ENCODE measurements at places on chromosomes 5 and 9.
A peak's percentile ranks its signal among the peaks of the same experiment; 100 is the strongest.

DNA sequence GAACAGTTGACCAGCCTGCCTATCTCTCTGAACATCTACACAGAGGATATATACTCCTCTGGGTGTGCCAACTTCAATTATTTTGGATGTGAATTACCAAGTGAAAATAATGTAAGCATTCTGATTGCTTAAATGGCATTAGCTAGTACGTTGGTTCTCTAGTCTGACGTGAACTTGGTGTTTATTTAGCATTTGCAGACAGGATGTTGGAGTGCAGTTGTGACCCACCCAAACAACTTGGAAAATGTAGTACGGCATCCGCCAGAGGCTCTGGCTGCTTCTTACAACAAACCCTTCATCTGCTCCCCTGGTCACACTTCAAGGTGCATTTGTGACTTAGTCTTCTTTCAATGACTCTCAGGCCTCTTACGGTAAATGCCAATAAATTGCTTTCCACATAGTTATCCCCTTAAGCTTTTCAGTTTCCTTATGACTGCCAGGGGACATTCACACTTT, 616.6 kb downstream of the PDE4D start:
- no peak for DNase-seq

GRCh38 chr5:88691230-88691582, 191.8 kb downstream of the MEF2C start:
- no peak for DNase-seq

DNA sequence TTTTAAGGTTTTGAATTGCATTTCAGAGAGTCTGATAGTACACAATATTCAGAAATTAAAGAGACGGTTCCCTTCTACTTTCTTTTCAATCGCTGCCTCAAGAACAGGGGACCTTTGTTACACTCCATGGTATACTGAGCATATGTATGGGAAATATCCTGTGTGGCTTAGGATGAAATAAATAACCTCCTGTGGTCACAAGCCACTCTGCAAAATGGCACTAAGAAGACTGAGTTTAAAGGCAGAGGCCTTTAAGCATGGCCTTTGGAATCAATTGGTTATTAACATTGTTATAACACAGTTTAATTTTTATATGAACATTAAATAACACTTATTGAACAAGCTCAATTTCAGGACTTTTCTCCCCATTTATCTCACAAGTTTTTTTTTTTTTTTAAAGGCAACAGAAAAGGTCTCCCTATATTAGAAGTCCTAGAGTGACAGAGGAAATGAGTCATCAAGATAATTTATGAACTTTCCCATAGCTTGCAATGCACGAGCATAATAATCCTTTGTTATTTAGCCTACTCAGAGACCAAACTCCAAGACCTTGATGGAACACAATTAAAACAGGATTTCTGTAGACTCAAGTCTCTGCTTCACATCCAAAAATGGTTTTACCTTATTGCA, 341.9 kb downstream of the TMEM167A start:
- DNase-seq: no peak

DNA sequence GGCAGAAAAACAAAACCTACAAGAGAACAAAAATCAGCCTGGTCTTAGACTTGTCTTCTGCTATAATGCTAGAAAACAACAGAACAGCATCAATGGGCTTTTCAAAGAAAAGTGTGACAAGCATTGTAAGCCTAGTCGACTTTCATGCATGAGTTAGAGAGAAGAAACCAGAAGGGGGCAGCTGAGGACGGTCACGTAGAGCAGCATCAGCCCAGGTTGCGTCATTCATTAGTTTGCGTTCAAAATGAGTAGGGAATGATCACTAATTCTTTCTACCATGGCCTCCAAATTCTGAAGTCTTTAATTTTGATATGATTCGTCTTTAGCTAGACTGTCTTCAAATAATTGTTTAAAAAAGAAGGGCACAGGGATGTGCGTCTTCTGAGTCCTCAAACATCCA, 4.7 kb upstream of the ISCA1 start:
- no peak for DNase-seq

DNA sequence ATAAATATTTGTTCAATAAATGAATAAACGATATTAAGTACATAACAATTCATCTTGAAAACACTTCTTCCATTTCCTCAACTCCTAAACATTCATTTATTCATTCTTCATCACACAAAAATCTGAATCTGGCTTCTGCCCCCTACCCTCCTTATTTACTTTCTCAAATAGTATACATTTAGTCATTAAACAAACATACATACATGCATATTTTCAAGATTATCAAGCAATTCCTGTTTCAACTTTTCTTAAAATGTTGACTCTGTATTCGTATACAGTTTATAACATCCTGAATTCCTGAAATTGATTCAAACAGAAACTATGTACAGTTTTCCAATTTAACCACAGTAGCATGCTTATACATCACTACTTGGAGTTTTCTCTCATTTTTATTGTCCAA, 129.0 kb downstream of the MUSK start:
- DNase-seq: no peak

DNA sequence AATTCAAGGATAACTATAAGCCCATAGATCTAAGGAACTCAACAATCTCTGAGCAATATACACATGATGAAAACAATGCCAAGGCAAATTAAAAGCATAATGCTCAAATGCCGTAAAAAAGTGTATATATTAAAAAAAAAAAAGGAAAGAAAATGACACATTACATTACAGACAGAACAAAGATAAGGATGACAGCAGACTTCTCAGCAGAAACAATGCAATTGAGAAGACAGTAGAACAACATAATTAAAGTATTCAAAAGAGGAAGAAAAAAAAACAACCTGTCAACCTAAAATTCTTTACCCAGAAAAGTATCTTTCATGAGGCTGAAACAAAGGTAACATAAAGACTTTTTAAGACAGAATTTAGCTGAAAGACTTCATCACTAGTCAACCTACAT, 591.7 kb downstream of the ZNF608 start:
- DNase-seq: peak; percentile 10

GRCh38 chr5:135691044-135691443, 112.3 kb upstream of the CXCL14 start:
- DNase-seq: no peak

DNA sequence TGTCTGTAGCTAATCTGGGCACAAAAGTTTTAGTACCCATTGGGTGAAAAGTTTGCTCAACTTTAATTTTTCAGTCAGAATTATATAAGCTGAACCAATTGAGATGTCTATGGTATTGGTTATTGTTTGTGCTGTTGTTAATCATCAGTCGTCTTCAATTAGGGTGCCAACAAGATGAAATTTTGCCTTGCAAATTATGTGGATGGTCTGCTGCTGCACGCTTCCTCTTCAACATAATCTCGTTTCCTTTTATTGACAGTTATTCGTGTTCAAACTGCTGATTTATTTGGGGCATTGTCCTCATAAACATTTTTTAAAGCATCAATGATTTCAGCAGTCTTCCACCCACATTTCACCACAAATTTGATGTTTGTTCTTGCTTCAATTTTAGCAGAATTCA, 194.0 kb downstream of the HTR1A start:
- no peak for DNase-seq

- DNase-seq: no peak
Measured at GRCh38 chr9:36051317-36051716, 14.6 kb downstream of the RECK start.

GRCh38 chr5:124403281-124403680, 343.2 kb downstream of the ZNF608 start:
- no peak for DNase-seq

- DNase-seq: no peak
Measured at GRCh38 chr5:140977003-140977402, 10.7 kb downstream of the PCDHAC2 start.

DNA sequence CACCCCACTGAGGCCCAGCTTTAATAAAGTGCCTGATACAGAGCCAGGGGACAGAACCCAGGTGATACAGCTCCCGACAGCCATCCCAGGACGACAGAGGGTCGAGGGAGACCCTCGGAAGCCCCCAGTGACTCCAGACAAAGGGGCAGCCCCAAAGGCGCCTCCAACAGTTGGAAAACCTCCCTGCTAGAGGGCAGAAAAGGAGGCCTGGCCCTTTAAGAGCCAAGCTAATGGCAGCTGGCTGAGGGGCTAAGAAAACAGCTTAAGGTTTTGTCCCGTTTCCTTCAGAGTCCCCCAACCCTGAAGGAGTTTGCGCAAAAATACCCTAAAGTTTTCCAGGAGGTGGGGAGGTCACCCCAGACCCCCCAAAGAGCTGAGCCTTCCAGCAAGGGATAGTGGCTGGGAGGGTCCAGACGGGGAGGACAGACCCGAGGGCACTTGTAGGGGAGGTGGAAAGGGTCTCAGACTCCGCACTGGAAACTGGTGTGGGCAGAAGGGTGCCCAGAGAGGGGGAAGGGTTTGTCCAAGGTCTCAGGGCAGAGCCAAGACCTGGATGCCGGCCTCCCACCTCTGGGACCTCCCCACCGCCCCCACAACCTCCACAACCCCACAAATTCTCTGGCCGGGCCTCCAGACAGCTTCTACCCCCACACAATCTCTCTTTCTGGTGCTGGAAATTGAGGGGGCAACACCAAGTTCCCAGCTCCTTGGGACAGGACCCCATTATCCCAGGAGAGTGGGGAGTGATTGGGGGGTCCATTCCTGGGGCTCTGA, 8.2 kb upstream of the AK1 start:
- DNase-seq: no peak

DNA sequence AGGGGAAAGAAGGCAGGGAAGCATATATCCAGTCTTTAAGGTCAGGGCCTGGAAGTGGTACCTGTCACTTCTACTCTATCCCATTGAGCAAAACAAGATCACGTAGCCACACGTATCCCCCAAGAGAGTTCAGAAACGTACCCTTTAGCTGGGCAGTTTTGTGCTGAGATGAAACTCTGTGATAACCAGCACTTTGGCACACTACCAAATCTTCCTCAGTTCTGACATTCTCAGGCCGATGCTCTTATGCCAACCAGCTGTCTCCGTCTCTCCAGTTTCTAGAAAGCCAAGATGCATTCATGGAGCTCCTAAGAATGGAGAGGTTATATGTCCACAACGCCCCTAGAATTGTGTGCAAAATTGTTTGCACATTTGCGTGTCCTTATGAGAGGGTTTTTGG, 176.6 kb upstream of the MSX2 start:
- no peak for DNase-seq

DNA sequence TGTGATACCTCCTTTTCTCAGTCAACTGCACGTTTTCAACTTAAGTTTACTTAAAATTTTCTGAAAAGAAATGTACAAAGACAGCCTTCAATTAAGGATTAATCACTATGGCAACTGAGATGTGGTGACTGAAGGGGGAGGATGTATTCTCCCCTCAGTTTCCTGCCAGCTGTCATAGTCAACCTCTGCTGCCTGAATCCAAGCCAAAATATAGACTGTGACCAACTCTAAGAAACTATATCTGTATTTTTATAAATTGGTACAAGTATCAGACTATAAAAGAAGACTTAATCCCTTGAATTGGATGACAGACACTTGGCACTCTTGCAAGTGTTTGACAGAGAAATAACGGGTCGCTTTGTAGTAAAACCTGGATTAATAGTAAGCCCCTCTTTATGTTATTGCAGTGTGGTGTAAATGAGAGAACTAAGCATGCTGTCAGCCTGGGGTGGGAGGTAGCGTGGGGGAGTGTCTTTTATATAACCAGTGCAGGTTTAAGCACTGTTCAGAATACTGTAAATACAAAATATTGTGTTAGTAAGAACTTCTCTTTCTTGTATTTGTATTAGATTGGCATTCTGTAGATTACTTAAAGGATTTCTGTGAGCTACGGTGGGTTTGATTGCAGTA, 106.4 kb downstream of the ERCC6L2 start:
- no peak for DNase-seq

GRCh38 chr5:16992006-16992405, 55.9 kb upstream of the MYO10 start:
- no peak for DNase-seq

DNA sequence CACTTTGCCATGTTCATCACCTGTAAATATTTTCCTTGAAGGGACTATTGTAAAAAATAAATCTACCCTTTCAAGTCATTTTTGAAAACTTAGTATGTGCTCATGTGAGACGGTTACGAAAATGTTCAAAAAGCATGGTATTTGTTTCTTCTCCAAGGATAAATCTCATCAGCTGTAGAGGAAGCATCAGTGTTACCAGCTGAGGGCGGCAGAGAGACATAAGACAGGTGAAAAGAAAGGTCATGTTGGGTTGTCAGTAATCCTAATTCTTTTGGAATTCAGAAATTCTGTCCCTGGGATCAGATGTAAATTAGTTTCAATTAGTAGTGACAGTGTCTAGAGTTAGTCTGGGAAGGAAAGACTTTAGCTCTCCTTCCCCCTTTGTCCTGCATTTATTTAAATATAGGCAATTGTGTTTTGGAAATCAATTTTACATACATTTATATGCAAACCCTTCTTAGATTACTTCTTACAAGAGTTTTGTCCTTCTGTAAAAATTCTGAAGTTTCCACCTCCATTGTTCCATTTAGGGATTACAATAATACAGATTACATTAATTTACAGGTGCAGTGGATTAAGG, 791.9 kb upstream of the CDH6 start:
- peak; percentile 6 for DNase-seq

DNA sequence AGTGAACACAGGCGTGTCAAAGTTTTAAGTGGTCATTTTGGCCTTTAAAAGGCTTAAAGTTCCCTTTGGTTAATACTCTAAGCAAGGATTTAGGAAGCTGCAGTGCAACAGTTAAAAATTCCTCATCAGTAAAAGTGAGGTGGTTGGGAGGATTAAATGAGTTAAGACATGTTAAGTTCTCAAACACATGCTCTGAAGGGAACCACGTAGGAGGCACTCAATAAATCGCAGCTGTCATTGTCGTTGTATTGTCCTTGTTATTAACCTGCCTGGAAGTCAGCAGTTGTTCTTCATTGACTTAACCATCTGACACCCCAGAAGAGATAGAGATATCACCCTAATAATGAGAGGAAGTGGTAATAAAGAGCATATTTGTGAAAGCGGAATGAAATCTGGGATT, 247.5 kb downstream of the MARCHF11 start:
- DNase-seq: no peak

DNA sequence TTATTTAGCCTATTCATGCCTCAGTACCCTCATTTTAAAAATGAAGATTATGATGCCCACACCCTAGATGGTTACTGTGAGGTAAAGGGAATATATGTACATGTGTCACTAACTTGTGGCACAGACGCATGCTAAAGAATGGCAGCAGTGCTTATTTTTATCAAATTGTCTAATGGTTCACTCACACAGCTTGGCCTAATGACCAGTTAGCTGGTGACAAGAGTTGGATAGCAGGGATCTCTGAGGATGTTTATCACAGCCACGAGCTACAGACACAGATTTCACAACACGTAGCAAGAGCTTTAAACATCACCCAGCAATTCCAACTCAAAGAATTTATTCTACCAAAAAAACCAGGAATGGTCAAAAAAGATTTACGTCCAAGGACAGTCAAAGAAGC, 7.2 kb downstream of the BAG1 start:
- no peak for DNase-seq

DNA sequence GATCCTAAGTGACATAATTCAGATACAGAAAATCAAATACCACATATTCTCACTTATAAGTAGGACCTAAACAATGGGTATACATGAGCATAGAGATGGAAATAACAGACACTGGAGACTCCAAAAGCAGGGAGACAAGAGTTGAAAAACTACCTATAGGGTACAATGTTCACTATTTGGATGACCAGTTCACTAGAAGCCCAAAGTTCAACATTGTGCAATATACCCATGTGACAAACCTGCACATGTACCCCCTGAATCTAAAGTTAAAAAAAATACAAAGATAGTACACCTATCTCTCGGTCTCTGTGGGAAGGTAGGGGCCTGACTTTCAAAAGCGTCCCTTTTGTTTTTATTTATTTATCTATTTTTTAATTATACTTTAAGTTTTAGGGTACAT, 11.7 kb upstream of the OR1N1 start:
- DNase-seq: no peak

GRCh38 chr5:172562443-172562842, 78.6 kb upstream of the NEURL1B start:
- DNase-seq: no peak
